H4 (cell line): ENCODE measurements at places on chromosomes 1 and 21.

DNA sequence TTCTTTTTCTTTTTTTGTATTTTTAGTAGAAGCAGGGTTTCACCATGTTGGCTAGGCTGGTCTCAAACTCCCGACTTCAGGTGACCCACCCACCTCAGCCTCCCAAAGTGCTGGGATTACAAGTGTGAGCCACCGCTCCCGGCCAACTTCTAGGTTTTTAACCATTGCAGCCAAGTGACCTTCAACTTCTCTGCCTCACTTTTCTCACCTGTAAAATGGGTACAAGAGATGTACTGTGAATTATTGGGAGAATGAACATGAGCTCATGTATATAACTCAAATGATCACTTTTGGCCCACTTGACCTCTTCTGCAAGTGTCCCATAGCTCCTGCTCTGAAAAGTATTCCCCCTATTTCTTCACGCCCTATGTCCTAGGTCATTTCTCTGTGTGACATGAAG, 11.8 kb upstream of the RPL11 start:
- no peak for DNase-seq

- peak; percentile 64 for DNase-seq
These were observed 39.5 kb downstream of the PIK3CD start for GRCh38 chr1:9691108-9691445.

- no peak for DNase-seq
These were observed 17.7 kb downstream of the COL6A2 start for GRCh38 chr21:46115441-46116188.

DNA sequence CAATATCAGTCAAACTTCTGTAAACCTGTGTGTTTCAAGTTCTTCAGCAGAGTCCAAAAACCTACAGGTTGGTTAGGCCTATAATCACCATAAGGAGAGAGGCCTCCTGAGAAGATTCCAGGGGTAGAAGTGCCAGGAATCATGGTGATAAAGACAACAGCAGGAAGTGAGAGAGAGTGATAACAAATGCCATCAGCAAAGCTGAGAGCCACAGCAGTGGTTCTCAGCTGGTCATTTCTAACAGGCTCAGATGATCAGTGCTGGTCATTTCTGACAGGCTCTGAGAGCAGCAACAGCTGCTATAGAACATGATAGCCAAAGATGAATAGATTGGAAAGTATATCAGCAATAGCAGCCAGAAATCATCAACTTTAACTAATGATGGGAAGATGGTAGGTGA, 101.3 kb downstream of the TYW3 start:
- no peak for DNase-seq

- DNase-seq: no peak
These were observed 34.0 kb upstream of the C1orf115 start for GRCh38 chr1:220655961-220656740.
